KG1 (cell line): ENCODE measurements at places on chromosomes 11 and 22.

- no peak for DNase-seq
Observed at GRCh38 chr11:109858152-109858551, 235.0 kb upstream of the ZC3H12C start.

- no peak for DNase-seq
Observed at GRCh38 chr11:19430346-19430745, 189.6 kb upstream of the E2F8 start.

DNA sequence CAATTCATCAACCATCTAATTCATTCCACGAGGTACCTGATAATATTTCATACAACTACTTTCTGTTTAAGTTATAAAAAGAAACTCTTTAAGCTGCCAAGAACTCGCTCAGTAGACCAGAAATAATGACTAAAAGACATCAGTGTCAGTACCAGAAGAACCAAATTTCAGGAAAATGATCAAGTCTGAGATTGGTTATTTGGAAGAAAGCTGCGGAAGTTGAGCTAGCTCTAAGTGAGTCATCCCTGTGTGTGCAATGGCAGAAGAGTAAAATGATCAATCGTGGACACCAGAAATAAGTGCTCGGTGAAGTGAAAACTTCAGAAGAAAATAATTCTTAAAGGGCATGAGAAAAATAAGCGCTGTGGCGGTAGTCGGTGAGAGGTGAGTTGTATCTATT, 933.2 kb upstream of the CHORDC1 start:
- no peak for DNase-seq

DNA sequence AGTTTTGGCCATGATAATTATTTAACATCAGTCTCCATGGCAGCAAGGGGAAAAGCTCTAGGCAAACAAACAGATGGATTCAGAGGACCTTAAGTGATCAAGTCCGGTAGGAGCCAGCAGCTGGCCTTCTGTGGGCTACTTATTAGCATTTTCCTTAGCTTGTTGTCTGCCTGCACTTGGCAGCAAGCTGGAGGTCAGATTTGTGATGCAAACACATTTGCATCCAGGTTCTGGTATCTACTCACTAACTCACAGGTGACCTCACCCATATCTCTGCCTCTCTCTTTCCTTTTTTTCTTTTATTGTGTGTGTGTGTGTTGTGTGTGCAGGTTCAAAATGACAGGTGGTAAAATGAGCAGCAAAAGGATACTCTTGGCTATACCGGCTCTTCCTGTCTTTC, 32.3 kb downstream of the ARHGAP42 start:
- DNase-seq = no peak

DNA sequence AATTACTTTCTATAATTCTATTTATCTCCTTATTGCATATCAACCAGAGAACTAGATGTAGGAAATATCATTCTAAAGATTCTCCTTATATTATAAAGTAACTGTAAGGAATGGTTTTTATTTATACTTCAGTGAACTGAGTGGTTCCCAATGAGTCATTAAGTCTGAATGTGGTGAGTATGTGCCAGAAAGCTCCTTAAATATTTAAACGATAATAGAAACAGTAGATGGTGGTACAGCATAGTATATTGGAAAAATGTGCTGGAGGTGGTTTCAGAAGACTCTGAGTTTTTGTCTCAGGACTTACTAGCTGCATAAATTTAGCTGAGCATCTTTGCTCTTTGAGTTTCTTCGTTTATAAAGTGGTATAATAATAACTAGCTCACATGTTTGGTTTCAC, 653.5 kb downstream of the FAM181B start:
- DNase-seq = no peak

GRCh38 chr11:65424205-65425104, 1.9 kb downstream of the NEAT1 start:
- peak; percentile 55 for DNase-seq

DNA sequence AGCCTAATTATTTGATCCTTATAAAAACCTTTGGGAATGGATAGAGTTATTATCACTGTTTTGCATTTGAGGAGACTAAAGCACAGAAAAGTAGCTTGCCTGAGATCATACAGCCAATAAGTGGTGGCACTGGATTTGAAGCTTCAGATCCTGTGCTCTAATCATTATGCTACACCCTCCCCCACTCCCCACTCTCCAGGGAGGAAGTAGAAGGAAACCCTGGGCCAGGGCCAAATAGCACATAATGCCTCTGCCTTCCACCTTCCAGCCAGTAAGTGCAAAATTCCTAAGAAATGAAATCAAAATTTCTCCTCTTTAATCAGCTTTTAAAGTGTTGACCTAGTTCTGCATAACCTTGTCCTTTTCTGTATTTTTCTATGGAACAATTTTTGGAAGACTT, 61.6 kb downstream of the SIK2 start:
- no peak for DNase-seq

DNA sequence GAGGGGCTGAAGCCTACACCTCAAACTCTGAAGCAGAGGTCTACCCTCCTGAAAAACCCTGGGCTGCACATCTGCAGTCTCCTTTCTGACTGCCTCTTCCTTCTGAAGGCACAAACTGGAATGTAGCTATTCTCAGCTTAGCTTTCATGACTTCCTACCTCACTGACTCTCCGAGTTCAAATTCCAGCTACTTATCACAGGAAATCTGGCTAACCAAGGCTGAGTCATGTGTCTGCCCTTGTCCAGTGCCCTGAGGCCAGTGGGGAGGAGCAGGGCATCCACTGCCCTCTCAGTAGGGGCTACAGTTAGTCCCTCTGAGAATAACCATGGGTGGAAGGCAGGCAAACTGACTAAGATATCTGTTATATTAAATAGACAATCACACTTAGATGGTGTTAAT, 29.2 kb downstream of the PDGFD start:
- DNase-seq = no peak

GRCh38 chr22:17116572-17117330, 4.4 kb downstream of the TMEM121B start:
- DNase-seq = no peak

- no peak for DNase-seq
Observed at GRCh38 chr22:28997342-28997741, 64.3 kb downstream of the C22orf31 start.

GRCh38 chr11:61747192-61747966, 5.1 kb upstream of the MYRF start:
- peak; percentile 15 for DNase-seq
